AG08395 (cell line): ENCODE measurements at places on chromosomes 2 and 18.

DNA sequence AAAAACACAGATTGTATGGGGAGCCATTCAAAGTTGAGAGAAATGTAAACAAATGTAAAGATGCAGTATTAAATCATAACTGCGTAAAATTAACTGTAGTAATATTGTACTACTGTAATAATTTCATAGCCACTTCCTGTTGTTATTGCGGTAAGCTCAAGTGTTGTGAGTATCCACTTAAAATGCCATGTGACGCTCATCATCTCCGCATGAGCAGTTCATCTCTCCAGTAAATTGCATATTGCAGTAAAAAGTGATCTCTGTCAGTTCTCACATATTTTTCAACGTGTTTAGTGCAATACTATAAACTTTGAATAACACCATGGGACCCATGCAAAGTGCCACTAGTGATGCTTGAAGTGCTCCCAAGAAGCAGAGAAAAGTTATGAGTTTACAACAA, 41.8 kb upstream of the SP3 start:
- DNase-seq, result no peak

GRCh38 chr2:15059870-15060512, 427.5 kb downstream of the LRATD1 start:
- no peak for DNase-seq

GRCh38 chr2:30472326-30472725, 25.3 kb downstream of the LCLAT1 start:
- DNase-seq, result peak; percentile 35

GRCh38 chr2:96091711-96092572, 24.4 kb downstream of the ADRA2B start:
- no peak for DNase-seq

DNA sequence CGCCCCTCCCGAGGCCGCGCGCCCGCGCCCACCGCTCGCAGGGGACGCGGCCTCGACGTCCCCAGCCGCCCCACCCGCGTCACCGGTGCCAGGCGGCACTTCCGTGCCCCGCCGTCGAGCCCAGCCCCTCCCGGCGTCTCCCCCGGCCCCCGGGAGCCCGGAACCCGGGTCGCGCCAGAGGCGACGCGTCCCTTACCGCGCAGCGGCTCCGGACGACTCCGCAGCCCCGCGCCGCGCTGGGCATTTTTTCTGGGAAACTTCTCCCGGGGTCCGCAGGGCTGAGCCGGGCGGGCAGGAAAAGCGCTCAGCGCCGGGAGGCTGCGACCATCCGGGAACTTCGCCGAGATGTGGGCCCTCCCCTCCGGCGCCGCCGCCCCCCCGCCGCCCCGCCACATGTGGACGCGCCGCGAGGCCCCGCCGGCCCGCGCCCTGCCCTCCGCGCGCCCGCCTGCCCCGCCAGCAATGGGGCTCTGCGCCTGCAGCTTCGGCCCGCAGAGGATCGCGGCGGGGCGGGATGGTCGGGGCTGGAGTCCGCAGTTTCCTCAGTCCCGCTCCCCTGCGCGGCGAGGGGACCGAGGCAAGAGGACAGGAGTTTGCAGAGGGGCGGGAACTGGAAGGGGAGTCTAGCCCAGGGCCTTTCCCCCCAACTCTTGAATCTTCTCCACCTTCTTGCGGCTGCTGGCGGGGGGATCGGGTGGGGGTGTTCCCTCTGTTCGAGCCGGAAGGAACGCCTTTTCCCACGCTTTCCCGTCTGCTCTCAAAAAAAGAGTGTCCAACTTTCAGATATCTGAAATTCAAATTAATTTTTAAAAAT, 81.5 kb downstream of the CHRNA1 start:
- DNase-seq, result peak; percentile 89
